ENCODE measurements at places on chromosomes 11 and 22.

GRCh38 chr11:66015936-66016792, 4.4 kb downstream of the CST6 start:
- DNase-seq: no peak

GRCh38 chr11:73402834-73403185, 26.6 kb downstream of the RELT start:
- no peak for DNase-seq

- DNase-seq: no peak
Observed at GRCh38 chr22:38863531-38864131, 8.4 kb downstream of the CBX6 start.

DNA sequence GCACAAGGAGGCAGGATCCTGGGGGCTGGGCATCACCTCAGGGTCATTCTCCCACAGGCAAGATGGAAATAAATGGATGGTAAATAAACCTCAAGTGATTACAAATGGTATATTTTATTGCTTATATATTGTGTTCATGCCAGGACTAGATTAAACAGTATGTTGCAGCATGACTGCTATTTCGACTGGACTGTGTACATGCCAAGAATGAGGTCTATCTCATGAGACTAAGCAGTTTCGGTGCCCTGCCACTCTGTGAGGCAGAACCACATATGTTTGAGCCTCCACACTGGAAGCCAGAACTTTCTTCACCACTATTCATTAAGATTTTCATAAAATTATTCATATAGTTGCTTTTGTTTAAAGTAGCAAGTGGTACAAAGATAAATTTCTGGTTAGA, 140.2 kb downstream of the DDX10 start:
- no peak for DNase-seq
